ENCODE measurements at places on chromosomes 4 and X.
A peak's percentile ranks its signal among the peaks of the same experiment; 100 is the strongest.

DNA sequence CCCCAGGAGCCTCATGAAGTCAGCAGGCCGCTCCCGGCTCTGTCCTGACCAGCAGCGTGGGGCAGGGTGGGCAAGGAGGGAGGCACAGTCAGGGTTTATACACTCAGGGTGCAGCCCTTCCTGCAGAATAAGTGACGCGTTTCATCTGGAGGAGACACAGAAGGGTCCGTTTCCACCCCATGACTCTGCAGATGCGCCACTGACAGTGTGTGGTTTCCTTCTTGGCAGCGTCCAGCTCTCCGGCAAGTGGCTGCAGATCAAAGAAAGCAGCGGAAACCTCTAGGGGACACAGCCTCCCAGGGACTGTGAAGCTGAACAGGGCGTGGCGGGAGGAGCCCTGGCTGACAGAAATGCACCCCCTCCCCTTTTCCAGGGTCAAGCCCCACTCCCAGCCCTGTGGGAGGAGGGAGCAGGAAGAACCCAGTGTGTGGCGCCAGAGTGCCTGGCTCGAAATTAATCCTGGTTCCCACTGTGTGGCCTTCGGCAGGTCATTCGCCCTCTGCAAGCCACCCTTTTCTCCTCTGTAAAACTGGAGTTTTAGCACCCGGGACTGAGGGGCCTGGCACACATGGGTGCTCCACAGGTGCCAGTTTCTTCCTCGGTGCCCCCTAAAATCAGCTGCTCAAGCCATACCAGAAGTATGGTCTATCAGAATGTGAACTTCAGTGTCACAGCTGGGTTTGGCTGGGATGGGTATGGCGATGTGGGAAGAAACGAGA, 17.3 kb upstream of the TBC1D14 start:
- peak; percentile 50 for DNase-seq

DNA sequence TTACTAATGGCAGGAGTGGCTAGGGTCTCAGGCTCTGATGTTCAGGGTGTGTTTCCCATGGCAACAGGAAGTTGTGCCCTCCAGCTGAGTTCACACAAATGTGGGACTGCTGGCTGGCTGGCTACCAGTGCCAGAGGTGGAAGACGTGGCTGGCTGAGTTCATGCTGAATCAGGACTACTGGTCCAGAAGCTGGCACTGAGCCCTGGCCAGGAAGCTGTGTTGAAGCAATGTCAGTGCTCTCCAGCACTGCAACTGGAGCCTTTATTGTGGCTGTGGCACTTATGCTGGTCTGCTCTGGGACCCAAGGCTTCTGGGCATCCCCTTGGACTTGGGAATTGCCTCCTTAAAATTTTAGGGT, 42.0 kb upstream of the ZXDA start:
- DNase-seq, result no peak

GRCh38 chr4:80926446-80926845, 104.1 kb upstream of the BMP3 start:
- no peak for DNase-seq

DNA sequence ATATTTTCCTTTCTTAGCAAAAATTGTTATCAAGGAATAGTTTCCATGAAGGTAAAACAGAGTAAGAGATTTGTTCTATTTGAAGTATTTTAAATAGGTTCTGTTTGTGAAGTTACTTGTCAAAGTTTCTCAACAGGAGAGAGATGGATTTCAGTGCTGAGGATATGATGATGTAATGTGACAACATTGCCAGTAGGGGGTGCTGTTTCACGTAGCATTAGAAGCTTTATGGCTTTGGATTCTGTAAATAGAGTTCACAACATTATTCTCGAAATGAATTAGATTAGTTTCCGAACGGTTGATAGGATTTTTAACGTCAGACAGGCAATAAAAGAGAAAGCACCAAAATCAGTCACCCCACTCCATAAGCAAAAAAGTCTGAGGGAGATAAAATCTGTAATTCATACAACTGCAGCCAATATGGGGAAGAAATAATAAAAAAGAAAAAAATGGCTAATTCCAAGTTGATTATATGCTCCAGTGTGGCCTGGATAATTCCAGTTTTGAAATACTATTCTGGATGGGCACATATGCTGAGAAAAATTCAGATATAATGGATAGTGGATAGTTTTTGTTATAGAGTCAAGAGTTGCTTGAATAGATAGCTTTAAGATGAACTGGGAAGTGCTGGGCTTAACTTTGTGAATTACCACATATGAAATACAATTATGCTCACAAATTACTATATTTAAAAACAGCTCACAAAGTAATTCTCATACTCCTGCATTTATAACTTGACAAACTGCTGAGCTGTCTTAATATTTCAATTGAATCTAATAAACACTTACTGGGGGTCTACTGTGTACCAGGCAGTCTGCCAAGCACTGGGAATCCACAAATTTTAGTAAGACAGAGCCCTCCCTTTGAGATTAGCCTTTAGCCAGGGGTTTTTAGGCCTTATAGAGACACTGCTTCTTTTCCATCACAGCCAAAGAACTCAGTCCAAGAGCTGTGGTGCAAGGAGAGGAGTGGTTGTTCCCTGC, 109.1 kb downstream of the GPAT3 start:
- peak; percentile 10 for DNase-seq

- DNase-seq, result no peak
Measured at GRCh38 chrX:2286731-2287130, 214.0 kb downstream of the DHRSX start.

DNA sequence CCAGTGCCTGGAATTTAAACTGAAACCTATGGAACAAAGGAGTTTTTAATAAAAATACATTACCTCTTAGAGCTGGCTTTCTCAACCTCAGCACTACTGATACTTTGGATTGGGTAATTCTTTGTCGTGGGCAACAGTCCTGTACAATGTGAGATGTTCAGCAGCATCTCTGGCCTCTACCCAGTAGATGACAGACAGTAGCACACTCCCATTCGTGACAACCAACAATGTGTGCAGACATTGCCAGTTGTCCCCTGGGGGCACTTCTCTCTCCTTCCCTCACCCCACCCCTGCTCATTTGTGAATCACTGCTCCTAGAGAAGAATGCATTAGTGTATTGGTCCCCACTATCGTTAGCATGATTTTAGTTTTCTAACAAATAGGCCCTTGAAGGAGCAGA, 16.2 kb downstream of the GPAT3 start:
- no peak for DNase-seq

DNA sequence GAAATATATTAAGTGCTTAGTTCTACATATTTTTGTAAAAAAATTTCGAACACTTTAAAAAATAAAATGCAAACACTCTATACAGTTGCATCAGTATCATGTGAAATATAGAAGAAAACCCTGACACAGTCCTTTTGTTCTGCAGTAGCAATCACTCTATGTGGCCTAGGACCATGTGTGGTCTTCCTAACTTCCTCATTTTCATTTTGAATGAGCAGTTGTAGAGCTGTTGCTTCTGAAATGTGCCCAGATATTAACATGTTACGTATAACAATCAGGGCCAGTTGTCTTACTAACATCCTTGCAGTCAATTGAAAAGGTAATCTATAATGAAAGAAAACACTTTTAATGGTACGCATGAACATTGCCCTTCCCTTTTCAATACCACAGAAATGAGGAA, 107.9 kb downstream of the ZNF827 start:
- no peak for DNase-seq

DNA sequence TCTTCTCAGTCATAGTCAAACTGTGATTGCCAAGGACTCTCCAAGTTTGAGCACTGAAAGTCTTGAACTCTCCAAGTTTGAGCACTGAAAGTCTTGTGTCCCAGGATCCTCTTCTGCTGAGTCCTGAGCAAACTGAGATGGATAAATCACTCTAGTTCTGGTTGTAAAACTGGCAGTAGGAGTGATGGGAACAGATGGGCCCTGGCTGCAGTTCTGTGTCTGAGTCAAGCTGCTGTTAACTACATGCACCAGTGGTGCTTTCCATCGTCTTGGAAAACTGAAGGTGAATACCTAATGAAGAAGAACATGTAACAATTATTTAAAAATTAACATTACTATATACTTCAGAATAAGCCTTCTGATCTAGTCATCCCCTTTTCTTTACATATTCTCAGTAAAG, 27.6 kb upstream of the KCNIP4 start:
- no peak for DNase-seq

DNA sequence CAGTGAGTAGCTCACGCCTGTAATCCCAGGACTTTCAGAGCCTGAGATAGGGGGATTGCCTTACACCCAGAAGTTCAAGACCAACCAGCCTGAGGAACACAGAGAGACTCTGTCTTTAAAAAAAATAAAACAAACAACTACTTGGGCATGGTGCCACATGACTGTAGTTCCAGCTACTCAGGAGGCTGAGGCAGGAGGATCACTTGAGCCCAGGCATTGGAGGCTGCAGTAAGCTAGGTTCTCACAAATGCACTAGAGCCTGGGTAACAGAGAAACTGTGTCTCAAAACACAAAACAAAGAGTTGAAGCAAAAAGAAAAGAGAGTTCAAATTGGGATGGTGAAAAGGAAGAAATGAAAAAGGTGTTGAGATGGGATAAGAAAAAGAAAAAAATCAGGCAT, 10.8 kb downstream of the CAMK2D start:
- no peak for DNase-seq

DNA sequence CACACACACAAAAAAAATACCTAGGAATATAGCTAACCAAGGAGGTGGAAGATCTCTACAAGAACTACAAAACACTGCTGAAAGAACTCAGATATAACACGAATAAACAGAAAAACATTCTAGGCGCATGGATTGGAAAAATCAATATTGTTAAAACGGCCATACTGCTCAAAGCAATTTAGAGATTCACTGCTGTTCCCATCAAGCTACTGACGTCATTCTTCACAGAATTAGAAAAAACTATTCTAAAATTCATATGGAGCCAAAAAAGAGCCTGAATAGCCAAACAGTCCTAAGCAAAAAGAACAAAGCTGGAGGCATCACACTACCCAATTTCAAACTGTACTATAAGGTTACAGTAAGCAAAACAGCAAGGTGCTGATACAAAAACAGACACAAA, 390.2 kb downstream of the IDS start:
- no peak for DNase-seq

DNA sequence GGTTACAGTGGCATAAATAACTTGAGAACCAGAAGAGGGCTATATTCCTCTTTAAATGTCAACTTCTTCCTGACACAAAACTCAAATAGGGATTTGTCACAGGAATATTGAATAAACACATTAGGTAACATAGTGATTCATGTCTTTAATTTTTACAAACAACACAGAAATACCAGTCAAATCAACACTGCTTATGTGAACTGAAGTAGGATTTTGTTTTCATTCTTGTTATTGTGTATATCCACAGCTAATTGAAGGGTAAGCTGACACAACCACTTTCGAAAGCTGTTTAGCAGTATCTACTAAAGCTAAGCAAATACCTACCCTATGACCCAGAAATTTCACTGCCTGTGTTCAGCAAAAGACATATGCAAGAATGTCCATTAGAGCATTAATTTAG, 120.4 kb upstream of the EOLA2 start:
- DNase-seq, result no peak

DNA sequence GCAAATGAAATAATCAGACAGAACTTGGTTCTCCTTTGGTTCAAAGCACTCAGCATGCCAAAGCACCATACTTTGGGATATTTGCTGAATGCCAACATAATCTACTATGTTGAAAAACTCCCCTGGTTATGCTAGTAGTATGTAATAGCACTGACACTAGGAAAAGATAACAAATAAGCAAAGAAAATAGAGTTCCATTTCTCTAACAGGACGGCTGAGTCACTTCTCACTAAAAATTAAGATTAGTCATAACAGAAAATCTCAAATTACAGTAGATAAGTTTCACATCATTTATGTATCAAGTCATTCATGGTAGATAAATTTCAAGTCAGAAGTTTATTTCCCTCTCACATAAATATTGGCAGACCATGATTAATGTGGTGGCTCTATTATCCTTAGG, 17.9 kb downstream of the PDHA2 start:
- DNase-seq, result no peak

- no peak for DNase-seq
Measured at GRCh38 chr4:7340553-7341433, 93.9 kb downstream of the PSAPL1 start.

DNA sequence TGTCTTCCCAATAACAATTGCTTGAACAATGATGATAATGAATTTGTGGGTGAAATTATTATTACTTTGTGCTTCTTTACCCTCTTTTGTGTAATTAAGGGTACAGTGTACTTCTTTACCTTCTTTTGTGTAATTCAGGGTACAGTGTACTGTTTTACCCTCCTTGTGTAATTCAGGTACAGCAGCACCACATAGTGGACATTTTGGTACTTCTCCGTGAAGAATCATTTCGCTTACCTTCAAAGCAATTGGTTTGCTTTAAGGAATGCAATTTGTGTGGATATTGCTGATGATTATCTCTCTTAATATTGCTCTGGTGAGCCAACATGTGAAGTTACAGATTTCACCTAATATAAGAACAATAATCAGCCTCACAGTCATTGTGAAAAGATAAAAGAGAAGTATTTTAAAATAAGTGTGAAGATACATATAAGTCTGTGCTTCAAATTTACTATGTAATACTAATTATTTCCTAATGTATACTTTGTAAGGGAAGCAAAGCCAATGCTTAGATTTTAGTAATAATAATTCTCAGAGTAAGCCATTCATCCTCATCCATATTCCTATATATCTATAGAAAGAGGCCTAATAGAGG, 27.2 kb upstream of the SEC24B start:
- peak; percentile 13 for DNase-seq

DNA sequence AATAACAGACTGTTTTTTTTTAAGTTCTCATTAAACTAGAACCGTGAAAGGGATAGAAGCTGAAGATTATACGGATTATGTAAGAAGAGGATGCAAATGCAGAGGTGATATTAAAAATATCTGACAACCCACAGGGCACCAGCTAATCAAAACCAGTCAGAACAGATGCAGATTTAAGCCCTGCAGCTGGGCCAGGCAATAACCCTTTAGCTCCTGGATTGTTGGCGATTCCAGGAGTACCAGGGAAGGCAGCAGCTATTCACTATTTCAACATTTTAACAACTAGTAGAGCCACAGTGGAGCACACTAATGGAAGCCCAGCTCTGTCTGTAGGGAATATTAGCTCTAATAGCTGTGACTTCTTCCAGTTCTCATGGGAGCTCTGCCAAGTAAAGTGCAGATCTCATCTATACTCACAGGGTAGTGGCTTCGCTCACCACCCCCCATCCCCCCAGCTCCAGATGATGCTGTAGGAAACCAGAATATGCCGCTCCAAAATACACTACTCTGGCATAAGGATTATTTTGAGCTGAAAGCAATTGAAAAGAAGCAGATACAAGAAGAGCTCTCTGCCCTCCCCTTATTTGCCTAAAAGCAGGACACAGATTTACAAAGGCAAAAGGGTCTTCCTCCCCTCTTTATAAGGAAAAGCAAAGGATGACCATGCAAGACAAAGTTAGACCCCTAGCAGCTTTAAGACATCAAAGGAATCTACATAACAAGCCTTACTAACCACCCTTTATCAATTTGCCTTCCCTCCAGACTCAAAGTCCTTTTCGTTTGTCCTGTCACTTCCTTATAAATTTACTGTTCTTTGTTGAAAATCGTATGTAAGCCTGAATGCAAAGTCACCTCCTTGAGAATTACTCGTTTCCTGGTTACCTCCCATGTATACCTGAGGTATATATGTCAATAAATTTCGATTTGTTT, 13.7 kb downstream of the SCD5 start:
- no peak for DNase-seq

Measured in CD4-positive, alpha-beta T cell treated with Interferon alpha-2 for 1 hour (primary cell).